ENCODE measurements at places on chromosomes 1 and 21. TPM values are rescaled to one million over a fixed set of nuclear protein-coding genes. Genes with fewer than 3 reads are reported as not detected.

GBP7 gene
- not detected for total RNA-seq

LYPD8 gene
- total RNA-seq = not detected

CAMK1G gene
- total RNA-seq = not detected

SYDE2 gene
- total RNA-seq = 26.5 TPM

CHRNB2 gene
- total RNA-seq = 0.16 TPM

FABP3 gene
- total RNA-seq = 15.5 TPM

ABCA4 gene
- 1.3 TPM for total RNA-seq

POU3F1 gene
- 0.29 TPM for total RNA-seq

SH3BGR gene
- 3.3 TPM for total RNA-seq

TTC24 gene
- total RNA-seq = not detected

OR2L8 gene
- 0.73 TPM for total RNA-seq

CIART gene
- 4.3 TPM for total RNA-seq

CNR2 gene
- not detected for total RNA-seq

GRIK1 gene
- 0.33 TPM for total RNA-seq

RHCE gene
- 0.66 TPM for total RNA-seq

HLCS gene
- 19.5 TPM for total RNA-seq

RPL5 gene
- 2,363 TPM for total RNA-seq

MARK1 gene
- 6.6 TPM for total RNA-seq

TRIM46 gene
- not detected for total RNA-seq

DLGAP3 gene
- total RNA-seq = 0.16 TPM

S100A14 gene
- not detected for total RNA-seq

OR2T33 gene
- total RNA-seq = not detected

FCAMR gene
- total RNA-seq = not detected

CELA2B gene
- total RNA-seq = not detected

SGIP1 gene
- total RNA-seq = 3.5 TPM

Data from breast epithelium (tissue), 4 donors.